ENCODE measurements at places on chromosomes 12 and 14. TPM values are rescaled to one million over a fixed set of nuclear protein-coding genes. Genes with fewer than 3 reads are reported as not detected.
A peak's percentile ranks its signal among the peaks of the same experiment; 100 is the strongest.

GRCh38 chr14:58915646-58916045 lies 272.8 kb upstream of the DAAM1 start:
- no peaks in the 10 kb centered on the region for H3K27me3 ChIP-seq
- H3K4me1 ChIP-seq: no peaks in the 10 kb centered on the region
- no peak overlapping the region for H3K4me3 ChIP-seq
- DNase-seq: no peak
- no peaks in the 10 kb centered on the region for H3K36me3 ChIP-seq
- H3K27ac ChIP-seq: no peak overlapping the region

The NOP9 gene
- total RNA-seq: 52.2 TPM

DNA sequence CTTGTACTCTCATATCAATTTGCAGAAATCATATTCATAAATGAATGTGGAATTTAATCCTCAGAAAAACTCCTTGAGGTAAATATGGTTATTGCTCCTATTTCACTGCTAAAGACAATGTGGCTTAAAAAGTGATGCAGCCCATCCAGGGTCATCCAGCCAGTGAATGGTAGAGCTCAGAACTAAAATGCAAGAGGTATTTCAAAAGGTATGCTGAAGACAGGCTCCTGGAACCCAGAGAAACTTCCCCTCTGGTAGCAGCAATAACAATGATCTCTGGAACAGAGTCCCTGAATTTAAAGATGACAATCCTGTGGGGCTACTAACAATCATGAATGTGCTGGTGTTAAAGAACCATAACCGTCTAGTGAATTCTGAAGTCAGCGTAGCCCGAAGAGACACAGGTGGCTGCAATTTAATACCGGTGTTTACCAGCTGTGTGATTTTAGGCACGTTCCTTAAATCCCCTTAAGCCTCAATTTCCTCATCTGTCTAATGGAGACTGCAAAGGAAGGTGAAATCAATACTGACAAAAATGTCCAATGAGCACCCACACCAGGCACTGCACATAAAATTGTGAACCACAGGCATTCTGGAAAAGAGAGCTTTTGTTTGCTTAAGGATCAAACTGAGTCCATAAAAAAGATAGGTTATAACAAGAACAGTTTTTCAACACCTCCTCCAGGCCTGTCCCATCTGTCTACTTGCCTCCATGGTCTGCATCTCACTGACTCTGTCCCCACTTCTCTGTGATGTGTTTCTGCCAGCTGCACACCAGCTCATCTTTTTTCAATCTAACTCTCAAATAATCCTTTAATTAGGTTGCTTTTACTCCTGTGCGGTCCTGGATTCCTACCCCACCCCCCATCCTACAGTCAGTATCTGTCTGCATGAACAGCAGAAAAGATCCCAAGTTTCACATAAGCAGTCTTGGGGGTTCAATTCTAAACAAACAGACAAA lies 10.5 kb downstream of the TM7SF3 start:
- no peak for DNase-seq
- no peak overlapping the region for H3K4me3 ChIP-seq

- peaks cover 2% of the 10 kb centered on the region for H3K4me1 ChIP-seq
- H3K4me3 ChIP-seq: no peak overlapping the region
- peaks cover 5% of the 10 kb centered on the region for H3K27me3 ChIP-seq
- H3K36me3 ChIP-seq: no peaks in the 10 kb centered on the region
Measured at GRCh38 chr12:22121224-22121623, 75.2 kb downstream of the CMAS start.

The FGD4 gene
- 0.07 TPM for total RNA-seq

GRCh38 chr14:77124345-77125280 lies 17.0 kb downstream of the ZDHHC22 start:
- peak overlapping the region; percentile 83 for H3K4me3 ChIP-seq
- peaks cover 37% of the 10 kb centered on the region for H3K27me3 ChIP-seq
- H3K36me3 ChIP-seq: peaks cover 11% of the 10 kb centered on the region
- DNase-seq: peak; percentile 92
- peaks cover 27% of the 10 kb centered on the region for H3K4me1 ChIP-seq

The GRIN2B gene
- total RNA-seq: not detected

The GZMH gene
- total RNA-seq: 24.3 TPM

The LRP1-AS gene
- total RNA-seq: not detected

The STAB2 gene
- total RNA-seq: not detected

DNA sequence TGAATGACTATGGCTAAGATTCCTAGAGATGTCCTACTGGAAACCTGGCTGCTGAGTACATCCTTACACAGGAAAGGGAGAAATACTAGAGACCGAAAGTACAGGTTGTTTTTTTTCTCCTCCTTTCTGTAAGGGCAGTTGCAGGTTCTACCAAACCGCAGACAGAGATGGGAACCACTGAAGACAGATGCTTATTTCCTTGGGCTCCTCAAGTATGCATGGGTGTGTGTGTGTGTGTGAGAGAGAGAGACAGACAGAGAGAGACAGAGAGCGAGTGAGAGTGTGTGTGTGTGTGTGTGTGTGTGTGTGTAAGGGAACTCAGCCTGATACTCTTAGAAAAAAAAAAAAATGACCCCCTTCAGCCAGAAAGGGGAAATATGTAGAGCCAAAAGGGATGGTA lies 42.5 kb downstream of the MAP4K5 start:
- H3K27me3 ChIP-seq: no peaks in the 10 kb centered on the region
- H3K36me3 ChIP-seq: peaks cover 5% of the 10 kb centered on the region
- no peaks in the 10 kb centered on the region for H3K4me1 ChIP-seq

The LALBA gene
- total RNA-seq: not detected

The GALNT9 gene
- not detected for total RNA-seq

The FAM186B gene
- 0.16 TPM for total RNA-seq

DNA sequence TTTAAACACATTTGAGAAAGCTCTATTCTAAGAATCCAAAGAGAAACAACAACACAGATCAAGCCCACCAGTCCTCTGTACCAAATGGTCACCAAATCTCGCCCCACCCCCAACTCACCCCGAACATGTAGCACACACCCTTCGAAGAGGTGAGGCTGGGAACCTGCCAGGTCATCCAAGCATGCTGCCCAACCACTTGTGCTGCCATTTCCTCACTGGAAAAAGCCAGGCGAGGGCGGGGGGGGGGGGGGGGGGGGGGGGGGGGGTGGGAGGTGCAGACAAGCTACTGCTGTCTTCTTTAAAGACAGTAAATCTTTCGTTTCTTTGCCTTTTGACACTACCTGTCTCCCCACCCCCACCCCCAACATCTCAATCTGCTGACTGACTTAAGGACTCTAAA lies 59.9 kb downstream of the SETD3 start:
- H3K27me3 ChIP-seq: no peaks in the 10 kb centered on the region
- H3K27ac ChIP-seq: no peak overlapping the region
- DNase-seq: no peak
- H3K4me3 ChIP-seq: no peak overlapping the region
- peaks cover 6% of the 10 kb centered on the region for H3K4me1 ChIP-seq
- peaks cover 2% of the 10 kb centered on the region for H3K36me3 ChIP-seq

- no peak for DNase-seq
- H3K4me3 ChIP-seq: no peak overlapping the region
- no peaks in the 10 kb centered on the region for H3K4me1 ChIP-seq
- H3K36me3 ChIP-seq: peaks cover 2% of the 10 kb centered on the region
- peaks cover 2% of the 10 kb centered on the region for H3K27me3 ChIP-seq
Measured at GRCh38 chr14:53016491-53016890, 65.6 kb upstream of the FERMT2 start.

DNA sequence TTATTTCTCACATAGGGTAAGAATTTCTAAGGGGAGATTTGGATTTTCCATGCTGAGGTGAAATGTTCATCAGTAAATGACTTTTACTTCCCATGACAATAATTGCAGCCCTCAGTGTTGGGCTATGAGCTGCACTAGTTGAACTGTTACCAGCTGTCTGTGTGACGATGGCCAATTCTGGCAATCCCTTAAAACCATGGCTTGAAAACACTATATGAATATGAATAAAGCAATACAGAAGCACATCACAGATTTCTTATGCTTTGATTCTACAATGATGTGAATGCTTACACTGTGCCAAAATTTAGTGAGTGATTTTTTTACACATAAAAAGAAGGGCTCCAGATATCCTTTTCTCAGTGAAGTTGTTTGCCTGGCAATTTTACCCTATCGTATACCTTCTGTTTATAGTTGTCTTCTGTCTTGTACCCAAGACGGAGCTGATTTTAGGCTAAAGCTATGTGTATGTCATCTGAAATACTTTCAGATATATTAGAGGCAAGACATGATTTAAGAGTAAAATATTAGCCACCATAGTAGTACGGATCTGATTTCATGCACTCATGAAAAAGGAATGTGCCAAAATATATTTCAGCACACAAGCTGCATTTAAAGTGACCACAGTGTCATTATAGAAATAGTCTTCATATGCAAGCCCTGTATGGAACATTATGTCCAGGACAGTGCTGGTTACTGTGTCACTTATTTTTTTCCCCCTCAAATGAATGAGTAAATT lies 52.0 kb downstream of the SLC38A4 start:
- H3K36me3 ChIP-seq: no peaks in the 10 kb centered on the region
- no peaks in the 10 kb centered on the region for H3K4me1 ChIP-seq
- no peak for DNase-seq
- H3K27me3 ChIP-seq: peaks cover 3% of the 10 kb centered on the region
- no peak overlapping the region for H3K4me3 ChIP-seq

The OR4Q3 gene
- total RNA-seq: not detected

DNA sequence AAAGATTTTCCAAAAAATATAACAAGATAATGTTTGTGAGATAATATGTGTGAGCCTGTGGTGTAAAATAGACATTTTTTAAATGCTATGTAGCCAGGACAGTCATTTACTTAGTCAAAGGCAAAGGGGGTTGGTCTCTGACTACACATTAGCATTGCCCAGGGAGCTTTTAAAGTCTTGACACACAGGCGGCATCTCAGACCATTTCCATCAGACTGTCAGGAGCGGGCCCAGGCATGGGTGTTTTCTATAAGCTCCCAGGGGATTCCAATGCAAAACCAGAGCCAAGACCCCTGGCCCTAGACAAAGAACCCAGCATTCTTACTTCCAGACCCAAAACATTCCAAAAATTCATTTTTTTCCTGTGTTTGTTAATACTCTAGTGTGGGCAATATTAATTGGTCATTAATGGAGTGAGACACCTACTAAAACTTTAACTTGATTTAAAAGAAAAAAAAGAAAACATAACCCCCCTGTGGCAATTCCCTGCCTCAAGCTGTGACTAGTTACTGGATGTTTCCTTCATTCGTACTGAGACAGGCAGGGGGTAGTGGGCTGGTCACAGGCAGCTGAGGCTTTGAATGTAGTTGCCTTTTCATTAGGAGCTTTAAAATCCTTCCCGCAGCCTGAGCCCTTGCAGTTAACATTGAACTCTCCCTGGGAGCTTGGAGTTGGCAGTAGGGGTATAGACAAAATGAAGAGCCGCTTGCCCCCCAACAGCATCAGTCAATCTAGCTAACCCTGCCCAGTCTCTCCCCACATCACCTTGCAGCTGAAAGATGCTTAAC lies 103.7 kb downstream of the CMKLR1 start:
- H3K27ac ChIP-seq: no peak overlapping the region
- H3K4me1 ChIP-seq: no peaks in the 10 kb centered on the region
- no peaks in the 10 kb centered on the region for H3K36me3 ChIP-seq
- DNase-seq: no peak

GRCh38 chr14:89576960-89577359 lies 159.9 kb upstream of the FOXN3 start:
- H3K27ac ChIP-seq: no peak overlapping the region
- no peak for DNase-seq
- peaks cover 6% of the 10 kb centered on the region for H3K4me1 ChIP-seq
- H3K4me3 ChIP-seq: no peak overlapping the region
- no peaks in the 10 kb centered on the region for H3K27me3 ChIP-seq

DNA sequence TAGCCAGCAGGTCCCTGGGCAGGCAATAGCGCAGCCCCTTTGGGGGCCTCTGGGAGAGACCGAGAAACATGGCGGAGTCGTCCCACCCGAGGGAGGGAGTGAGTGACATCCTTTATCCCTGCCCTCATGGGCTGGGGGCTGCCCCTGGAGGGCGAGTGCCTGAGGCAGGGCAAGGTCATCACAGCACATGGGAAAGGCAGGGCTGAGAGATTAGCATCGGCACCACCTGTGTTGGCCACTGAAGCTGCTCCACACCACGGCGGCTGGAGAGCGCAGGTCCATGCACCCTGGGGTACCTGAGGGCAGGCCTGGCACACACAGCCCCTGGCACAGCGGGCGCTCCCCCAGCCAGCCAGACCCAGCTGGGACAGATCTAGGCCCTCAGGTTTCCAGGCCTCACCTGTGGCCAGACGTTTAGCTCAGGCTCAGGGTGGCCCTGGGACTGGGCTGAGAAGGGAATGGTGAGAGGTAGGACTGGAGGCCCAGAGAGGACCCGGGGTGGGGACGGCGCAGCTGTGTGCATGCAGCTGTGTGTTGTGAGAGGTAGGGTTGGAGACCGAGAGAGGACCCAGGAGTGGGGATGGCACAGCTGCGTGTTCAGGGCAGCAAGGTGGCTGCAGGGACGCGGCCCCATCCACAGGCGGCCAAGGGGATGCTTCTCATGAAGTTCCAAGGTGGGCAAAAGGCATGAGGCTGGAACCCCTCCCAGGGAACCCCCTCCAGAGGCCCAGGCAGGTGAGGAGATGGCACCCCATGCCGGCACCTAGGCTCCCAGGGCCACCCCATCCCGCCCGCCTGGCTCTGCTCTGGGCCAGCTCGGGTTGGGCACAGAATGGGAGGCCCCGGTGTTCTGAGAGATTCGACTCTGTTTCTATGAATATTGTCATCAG lies 74.1 kb downstream of the KIF26A start:
- H3K4me1 ChIP-seq: no peaks in the 10 kb centered on the region
- H3K4me3 ChIP-seq: no peak overlapping the region
- no peaks in the 10 kb centered on the region for H3K36me3 ChIP-seq
- no peak overlapping the region for H3K27ac ChIP-seq
- no peak for DNase-seq

GRCh38 chr14:23237772-23238594 lies at the start of gene RNF212B:
TSS of gene RNF212B (plus strand) at chr14:23237936. CDS start at chr14:23240346, 2,410 bp downstream.
- no peak within 1 kb of the TSS for H3K27ac ChIP-seq
- no peaks in the 10 kb centered on the region for H3K36me3 ChIP-seq

DNA sequence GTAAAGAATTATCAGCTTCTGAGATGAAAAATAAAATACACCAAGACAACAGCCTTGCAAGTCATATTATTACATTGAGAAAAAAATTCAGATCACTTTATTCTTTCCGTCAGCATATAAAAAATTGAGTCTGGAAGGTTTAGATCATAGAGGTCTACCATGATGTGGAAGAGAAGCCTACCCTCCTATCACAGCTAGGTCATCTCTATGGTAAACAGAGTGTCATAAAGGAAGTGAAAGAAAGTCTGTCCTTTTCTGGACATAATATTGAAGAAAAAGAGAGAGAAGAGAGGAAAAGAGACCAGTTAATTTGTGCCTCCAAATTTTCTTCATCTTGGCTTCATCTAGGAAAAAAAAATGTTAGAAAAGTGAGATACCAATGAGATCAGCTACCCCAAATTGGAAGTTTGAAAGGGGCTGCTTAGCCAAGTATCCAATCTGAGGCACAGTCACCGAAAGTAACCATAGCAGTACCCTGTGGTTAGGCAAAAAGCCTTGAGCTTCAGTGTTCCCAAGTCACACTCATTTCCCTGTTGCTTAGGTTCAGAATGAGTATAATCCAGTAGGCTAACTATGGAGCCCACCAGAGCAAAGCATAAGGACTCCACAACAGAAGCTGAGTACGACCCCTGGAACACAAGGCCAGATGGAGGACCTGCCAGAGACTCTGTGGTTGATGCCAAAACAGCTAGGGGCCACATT lies 38.1 kb downstream of the DUSP6 start:
- DNase-seq: no peak
- peaks cover 19% of the 10 kb centered on the region for H3K4me1 ChIP-seq
- H3K4me3 ChIP-seq: no peak overlapping the region
- H3K27me3 ChIP-seq: no peaks in the 10 kb centered on the region

Measured in activated CD4-positive, alpha-beta T cell treated with anti-CD3 and anti-CD28 coated beads, Interleukin-2, amount 10 ng/mL, durations not matched to agents 24 days and 14 days (primary cell).